ENCODE measurements at places on chromosomes 1 and 21.

DNA sequence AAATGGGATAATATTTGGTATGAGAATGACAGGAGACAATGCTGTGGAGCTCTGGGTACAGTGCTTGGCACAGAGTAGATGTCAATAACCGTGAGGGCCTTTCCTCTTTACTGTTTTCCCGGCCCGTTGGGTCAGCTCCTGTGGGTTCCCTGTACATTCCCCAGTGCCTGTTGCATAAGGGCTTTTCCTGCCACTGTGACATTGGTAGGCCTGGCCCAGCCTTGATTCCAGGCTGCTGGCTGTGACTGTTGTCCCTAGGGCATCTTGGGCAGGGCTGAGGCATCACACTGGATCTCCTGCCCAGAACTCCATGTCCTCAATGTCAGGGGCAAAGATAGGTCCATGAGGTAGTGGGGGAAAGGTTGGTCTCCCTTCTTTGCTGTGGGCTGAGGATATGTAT is 25.8 kb upstream of the MYCL start:
- DNase-seq = no peak

DNA sequence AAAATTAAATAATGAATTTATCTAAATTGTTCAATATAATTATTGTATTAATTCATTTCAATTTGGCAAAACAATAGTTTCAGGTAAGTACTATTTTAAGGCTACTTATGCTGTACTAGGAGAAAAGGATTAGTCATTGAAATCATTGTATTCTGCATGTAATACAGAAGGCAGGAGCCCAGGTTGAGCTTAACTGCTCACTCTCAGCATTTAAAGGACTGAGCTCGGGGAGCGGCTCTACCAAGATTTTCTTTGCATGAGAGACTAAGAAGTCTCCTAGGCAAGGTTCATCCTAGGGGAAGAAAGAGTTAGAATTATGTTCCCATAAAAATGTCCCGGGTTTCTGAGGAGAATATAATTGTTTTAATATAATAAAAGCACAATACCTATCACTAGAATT is 112.5 kb downstream of the CYYR1 start:
- DNase-seq = no peak

DNA sequence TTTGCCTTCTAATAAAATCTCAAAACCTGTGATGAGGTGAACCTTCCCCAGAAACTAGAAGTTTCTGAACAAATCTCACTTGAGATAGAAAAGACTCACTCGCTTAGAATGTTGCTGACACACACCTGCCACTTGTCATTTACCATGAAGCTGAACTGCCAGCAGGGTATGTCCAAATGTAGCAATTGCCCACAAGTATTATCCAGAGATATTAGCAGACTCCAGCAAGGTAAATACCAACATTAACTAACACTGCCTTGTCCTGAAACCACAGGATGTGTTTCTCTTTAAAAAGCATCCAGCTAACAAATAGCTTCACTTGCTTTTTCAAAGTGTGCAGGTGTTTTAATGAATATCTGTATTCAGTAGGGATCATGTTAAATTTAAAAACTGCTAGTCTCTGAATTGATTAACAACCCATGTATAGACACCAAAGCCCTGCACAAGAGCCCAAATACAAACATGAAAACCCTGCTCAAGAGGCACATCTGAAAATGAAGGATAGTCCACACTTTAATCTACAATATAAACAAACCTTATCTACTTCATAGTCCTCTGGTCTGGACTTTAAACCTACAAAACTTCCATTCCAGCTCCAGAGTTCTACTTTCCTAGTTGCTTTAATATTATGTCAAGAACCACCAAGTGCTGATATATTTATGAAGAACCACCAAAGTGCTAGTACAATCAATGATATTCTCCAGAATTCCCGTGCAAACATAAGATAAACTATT is 19.3 kb downstream of the KRTAP8-1 start:
- DNase-seq = no peak

- DNase-seq = no peak
Measured at GRCh38 chr1:229757226-229757625, 131.2 kb downstream of the URB2 start.

GRCh38 chr1:205510951-205511330 is 6.5 kb downstream of the CDK18 start:
- no peak for DNase-seq

- DNase-seq = no peak
Measured at GRCh38 chr1:91545506-91546300, 45.1 kb downstream of the CDC7 start.

GRCh38 chr1:157132111-157132510 is 6.1 kb downstream of the ETV3 start:
- DNase-seq = no peak

- peak; percentile 88 for DNase-seq
Measured at GRCh38 chr1:212485913-212486618, 53.3 kb downstream of the NENF start.

DNA sequence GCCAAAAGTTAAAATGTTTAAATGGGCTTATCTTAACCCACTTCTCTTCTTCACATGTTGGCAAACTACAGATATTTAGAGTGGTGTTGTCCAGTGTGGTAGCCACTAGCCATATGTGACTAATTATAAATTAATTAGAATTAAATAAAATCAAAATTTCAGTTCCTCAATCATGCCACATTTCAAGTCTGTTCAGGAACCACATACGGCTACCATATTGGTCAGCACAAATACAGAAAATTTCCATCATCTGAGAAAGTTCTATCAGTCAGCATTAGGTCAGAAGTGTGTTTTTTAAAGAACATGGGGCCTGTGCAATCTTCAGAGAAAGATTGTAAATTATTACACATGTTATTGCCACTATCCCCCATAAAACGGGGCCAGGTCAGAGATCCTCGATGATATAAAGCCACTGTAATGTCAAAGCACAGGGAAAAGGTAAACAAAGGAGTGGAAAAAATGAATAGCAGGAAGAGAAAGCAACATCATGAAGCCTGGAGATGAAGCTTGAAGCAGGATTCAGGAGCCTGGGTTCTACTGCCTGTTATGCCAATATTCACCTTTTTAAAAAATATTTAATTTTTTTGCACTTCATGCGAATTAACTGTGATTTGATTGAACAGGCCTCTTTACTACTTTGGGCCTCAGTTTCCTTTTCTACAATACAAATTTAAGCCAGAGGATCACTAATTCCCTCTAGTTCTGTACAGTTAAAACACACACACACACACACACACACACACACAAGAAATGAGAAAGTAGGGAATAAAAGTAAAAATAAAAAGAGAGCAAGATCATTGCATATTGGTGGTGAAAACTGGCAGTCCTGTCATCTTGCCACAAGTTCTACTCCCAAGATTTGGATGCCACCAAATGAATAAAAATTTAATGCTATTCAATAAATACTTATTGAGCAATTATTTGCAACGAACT is 2.3 kb downstream of the RSBN1 start:
- DNase-seq = no peak

- no peak for DNase-seq
Measured at GRCh38 chr1:216015116-216015515, 408.1 kb downstream of the USH2A start.

DNA sequence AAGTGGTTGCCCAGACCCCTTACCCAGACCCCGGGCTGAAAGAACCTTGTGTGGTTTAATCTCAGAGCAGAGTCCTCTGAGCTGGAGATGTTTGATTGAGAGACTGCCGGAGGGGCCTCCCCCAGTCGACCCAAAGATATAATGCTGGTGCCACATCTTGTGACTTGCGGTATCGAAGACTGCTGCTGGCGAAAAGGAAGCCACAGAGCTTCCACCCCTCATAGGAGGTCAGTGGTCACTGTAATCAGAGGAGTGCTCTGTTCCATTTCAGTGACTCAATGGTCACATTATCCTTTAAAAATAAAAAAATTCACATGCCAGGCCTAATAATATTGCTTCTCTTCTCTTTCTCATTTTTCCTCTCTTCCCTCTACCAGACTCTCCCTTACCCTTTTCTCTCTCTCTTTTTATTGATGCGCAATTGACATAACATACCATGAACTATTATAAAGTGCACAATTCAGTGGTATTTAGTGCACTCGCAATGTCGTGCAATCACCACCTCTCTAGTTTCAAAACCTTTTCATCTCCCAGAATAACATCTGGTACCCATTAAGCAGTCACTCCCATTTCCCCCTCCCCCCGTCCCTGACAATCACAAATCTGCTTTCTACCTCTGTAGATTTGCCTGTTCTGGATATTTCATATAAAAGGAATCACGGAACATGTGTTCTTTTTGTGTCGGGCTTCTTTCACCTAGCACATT is 52.6 kb upstream of the LYST start:
- DNase-seq = no peak

GRCh38 chr1:221203224-221204054 is 324.2 kb downstream of the HLX start:
- DNase-seq = peak; percentile 50

DNA sequence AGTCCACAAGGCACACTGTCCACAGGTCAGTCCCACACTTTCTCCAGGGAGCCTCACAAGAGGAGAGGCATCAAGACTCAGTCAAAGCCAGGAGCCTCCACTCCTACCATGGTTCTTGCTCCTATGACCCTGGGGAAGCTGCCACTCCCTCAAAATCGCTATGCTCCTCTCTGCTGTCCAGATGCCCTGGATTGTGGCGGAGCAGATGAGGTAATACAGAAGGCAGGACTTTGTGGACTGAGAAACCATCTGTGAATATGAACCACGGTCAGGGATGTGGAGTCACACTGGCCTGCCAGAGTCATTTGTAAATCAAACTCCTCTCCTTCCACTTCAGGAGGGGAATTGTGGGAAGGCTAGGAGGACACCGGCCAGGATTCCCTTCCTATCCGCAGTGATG is 20.6 kb downstream of the VWA5B1 start:
- no peak for DNase-seq

DNA sequence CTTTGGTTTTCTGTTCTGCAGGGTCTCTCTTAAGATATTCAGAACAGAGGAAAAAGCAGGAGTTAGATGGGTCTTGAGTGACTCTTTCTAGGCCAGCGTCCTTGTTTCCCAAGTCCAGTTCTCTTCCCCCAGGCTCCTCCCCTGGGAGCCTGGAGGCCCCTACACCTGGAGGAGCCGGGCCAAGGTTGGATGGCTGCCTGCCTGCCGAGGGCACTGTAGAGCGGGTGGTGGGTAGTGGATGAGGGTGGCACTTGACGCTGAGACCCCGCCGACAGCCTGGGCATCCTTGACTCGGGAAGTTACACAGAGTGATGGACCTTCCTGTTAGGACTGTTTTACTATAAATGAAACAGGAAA is 17.4 kb upstream of the KANK4 start:
- no peak for DNase-seq

GRCh38 chr1:63547621-63548294 is 24.4 kb downstream of the EFCAB7 start:
- no peak for DNase-seq

- DNase-seq = no peak
Measured at GRCh38 chr1:185244015-185244747, 72.9 kb downstream of the IVNS1ABP start.

- DNase-seq = no peak
Measured at GRCh38 chr21:20388400-20388799, 609.8 kb upstream of the NCAM2 start.

DNA sequence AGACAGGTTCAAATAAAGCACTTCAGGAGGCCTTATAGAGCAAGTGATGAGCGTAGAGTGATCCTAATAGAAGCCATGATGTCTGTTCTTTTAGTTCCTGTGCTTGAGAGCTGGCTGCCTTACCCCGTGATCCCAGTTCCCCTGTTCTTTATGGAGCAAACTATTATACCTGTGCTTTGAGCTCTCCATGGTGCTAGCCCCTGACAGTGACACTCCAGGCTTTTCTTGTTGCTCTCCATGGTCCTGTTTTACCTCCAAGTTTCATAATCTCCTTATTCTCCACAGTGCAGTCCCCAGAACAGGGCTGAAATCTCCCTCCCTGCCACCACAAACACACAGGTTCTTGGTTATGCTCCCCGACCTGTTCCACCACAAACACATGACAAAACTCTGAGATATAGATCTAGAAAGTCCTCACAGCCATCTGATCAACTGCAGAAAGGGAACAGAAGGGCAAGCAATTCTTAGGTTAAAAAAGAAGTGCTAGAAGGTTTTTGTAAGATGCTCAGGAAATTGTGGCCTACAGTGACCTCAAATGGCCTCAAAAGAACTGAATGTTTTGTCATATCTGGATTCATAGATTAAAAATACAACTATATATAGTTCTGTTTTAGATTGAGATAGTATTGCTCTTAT is 6.0 kb downstream of the CADM3 start:
- DNase-seq = no peak

DNA sequence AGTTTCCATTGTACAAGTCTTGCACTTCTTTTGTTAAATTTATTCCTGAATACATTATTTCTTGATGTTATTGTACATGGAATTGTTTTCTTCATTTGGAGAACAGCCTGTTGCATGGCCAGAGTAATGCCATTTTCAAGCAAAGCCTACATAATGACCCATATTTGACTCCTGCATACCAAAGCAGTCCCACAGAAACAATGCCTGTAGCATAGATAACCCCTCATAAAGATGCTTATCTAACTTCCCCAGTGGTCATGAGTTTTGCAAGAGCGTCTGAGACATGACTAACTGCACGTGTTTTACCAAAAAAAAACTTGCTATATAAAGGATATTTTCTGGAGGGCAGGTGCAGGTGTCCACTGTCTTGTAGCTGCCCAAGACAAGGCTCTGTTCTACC is 30.3 kb upstream of the RLF start:
- DNase-seq = no peak

GRCh38 chr21:23384679-23385078 is 2222.6 kb downstream of the MRPL39 start:
- no peak for DNase-seq

GRCh38 chr1:31886866-31887265 is 51.3 kb downstream of the PTP4A2 start:
- no peak for DNase-seq

DNA sequence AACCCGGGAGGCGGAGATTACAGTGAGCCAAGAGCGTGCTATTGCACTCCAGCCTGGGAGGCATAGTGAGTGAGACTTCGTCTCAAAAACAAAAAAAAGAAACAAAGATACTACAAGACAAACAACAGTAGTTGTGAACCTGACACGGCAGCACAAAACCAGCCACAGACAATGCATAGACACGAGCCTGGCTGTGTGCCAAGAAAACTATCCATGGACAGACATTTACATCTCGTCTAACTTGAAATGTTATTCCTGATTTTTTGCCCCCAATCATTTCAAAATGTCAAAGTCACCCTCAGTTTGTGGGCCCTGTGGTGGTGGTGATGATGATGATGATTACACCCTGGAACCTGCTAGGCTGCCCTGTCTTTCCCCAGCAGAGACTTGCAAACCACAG is 6.3 kb downstream of the KLHL21 start:
- no peak for DNase-seq

DNA sequence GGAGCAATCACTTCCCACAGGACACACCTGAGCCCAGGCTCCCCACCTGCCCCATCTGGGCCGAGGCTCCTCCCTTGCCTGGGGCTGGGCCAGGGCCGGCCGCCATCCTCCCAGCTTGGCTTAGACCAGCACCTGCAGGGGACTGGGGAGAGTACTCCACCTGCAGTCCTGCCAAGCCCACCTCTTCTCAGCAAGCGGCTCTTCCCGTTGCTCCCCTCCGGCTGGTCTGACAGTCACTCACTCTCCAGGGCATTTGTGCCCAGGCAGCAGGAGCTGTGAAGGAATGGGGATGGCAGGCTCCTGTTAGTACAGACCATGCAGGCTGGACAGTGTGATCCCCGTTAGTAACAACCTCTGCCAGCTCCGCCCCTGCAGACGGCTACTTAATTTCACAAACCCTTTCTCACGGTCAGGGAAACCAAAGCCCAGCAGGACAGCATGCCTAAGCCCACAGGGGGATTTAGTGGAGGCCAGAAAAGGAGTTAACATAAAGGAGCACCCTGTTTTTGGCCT is at the start of gene FYB2:
Gene FYB2 (minus strand): TSS at position 18 of the 513 bp plus-strand sequence. CDS start 114 bp downstream, outside the sequence.
- DNase-seq = no peak

Data from CD4-positive, alpha-beta T cell treated with Interleukin-4 for 1 hour (primary cell).